Umbilical cord (tissue), 2 donors: ENCODE measurements at places on chromosomes 12 and 14. TPM values are rescaled to one million over a fixed set of nuclear protein-coding genes. Genes with fewer than 3 reads are reported as not detected.

TAS2R7 gene
- 2.9 TPM for total RNA-seq

- no peak for DNase-seq
Observed at GRCh38 chr14:62445570-62445969, 599.7 kb downstream of the KCNH5 start.

DNA sequence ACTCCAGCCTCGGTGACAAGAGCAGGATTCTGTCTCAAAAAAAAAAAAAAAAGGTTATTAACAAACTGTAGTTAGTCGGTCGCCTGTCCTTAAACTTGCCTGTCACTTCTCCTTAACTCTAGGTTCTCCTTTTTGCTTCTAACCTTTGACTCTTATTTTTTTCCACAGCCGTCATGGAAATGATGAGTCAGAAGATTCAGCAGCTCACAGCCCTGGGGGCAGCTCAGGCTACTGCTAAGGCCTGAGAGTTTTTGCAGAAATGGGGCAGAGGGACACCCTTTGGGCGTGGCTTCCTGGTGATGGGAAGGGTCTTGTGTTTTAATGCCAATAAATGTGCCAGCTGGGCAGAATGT is 418 bp upstream of the MYG1 start:
- DNase-seq: peak; percentile 71

DNA sequence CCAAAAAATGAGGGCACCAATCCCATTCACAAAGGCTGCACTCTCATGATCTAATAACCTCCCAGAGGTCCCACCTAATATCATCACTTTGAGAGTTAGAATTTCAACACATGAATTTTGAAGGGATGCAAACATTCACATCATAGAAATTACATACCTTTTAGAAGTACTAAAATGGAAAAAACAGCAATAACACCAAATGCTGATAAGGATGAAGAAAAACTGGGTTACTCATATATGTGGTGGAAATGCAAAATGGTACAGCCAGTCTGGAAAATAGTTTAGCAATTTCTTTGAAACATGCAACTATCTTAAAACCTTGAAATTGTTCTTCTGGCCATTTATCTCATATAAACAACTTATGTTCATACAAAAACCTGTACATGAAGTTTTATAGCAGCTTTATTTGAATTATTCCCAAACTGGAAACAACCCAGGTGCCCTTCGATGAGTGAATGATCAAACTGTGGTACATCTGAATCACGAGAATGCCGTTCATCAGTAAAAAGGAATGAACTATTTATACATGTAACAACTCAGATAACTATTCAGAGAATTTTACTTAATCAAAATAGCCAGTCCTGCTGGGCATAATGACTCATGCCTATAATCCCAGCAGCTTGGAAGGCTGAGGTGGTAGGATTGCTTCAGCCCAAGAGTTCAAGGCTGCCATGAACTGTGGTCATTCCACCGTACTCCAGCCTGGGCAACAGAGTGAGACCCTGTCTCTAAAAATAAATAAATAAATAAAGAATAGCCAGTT is 109.4 kb upstream of the SSTR1 start:
- DNase-seq: no peak

GRCh38 chr14:95511687-95512086 is 4.8 kb downstream of the SYNE3 start:
- no peak for DNase-seq

DNA sequence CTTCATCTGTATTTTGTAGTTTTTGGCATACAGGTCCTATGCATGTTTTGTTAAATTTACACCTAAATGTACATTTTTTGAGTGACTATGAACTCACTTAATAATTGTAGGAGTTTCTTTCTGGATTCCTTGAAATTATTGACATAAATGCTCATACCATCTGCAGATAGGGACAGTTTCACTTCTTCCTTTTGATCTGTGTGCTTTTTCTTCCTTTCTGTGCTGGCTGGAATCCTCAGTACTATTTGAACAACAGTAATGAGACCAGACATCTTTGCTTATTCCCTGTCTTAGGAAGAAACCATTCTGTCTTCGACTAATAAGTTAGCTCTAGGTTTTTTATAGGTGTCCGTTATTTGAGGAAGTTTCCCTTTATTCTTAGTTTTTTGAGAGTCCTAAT is 110.3 kb downstream of the ADGRD1 start:
- DNase-seq: no peak

RPS6KL1 gene
- total RNA-seq: 21.4 TPM

DNA sequence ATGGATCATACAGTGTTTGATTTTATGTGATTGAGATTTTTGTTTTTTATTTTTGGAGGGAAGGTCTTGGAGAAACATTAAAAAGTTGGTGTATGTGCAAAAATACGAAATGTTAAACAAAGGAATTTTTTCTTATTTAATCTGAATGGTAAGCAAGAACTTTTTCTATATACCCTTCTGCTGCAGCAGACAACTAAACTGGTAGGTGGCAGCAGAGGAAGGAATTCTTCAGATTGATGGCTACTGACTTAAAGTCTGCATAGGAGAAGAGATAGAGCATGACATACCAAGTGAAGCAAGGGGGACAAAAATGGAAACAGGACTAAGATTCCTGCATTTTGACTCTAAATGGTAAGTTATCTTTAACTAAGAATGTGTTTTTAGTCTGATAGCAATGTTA is 42.0 kb upstream of the A2ML1 start:
- peak; percentile 59 for DNase-seq

DNA sequence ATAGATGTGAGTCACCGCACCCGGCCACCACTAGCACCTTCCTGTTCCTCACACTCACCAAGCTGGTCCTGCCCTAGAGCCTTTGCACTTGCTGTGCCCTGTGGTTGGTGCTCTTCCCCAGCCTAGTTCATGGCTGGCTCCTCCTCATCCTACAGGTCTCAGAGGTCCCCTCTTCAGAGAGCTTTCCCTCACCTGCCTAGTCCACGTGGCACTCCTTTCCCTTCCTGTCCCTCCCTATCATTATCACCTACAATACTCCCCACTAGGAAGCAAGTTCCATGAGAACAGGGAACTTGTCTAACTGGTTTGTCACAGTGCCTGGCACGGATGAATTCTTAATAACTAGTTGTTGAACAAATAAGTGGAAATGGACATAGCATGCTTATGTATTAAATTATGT is 24.0 kb upstream of the TMED10 start:
- DNase-seq: peak; percentile 62

WIF1 gene
- 7.2 TPM for total RNA-seq

- no peak for DNase-seq
Observed at GRCh38 chr12:62512901-62513300, 46.3 kb downstream of the MON2 start.

GRCh38 chr12:28543021-28543890 is 353.0 kb downstream of the CCDC91 start:
- no peak for DNase-seq

C12orf57 gene
- total RNA-seq: 228 TPM

- DNase-seq: no peak
Observed at GRCh38 chr14:99645545-99646505, 896 bp downstream of the HHIPL1 start.

DNA sequence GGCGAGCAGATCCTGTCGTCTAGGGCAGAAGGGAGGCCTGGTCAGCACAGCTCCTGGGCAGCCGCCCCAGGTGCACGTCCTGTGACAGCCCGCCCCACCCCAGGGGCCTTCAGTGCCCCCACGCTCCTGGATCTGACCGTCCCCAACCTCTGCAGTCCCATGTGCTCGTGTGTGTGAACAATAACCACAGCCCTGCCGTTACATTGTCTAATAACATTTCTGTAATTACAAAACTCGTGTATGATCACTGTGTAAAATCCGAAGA is 39.8 kb downstream of the CHGA start:
- no peak for DNase-seq

KRT72 gene
- 1.2 TPM for total RNA-seq

- no peak for DNase-seq
Observed at GRCh38 chr12:47868041-47868440, 36.8 kb downstream of the VDR start.

DNA sequence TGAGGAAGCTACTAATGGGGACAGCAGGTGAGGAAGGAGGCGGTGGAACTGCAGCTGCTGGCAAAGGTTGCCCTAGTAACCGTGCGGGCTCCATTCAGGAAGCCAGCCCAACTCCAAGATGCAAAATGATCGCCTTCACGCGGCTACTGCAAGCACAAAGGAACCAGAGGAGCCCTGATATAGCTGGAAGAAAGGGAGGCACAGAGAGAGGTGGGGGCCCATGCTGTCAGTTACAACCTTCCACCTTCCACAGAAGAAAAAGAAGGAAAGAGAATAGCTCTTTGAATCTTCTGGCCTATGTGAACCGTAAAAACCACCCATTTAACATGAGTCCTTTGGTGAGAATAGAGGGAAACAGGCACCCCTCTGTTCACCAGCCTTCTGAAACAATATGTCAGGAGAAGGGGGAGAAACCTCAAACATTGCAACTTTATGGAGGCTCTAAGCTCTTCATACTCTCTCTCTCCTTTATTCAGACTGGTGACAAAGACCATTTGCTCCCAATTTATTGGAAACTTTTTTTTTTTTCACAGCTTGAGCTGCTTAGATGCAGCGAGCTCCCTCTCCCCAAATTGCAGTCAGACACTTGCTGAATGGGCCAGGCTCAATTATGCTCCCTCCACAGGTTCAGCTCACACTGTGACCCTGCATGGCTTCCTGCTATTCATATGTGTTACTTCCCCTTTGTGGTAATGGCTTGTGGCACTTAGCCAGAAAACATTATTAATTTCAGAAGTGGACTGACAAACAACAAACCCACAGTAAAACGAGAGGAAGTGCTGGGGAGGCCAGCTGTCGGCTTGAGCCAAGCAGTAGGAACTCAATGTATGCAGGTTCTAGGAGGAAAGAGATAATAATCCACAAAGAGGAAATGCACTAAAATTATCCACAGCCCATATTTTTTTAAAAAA is 6.2 kb downstream of the DUSP6 start:
- DNase-seq: peak; percentile 78

SLC7A8 gene
- 25.0 TPM for total RNA-seq

OTOGL gene
- total RNA-seq: 3.1 TPM

GRCh38 chr12:105575235-105575634 is 244.7 kb downstream of the C12orf75 start:
- DNase-seq: no peak

LALBA gene
- not detected for total RNA-seq

SLC6A15 gene
- 13.7 TPM for total RNA-seq

C12orf54 gene
- not detected for total RNA-seq

DNA sequence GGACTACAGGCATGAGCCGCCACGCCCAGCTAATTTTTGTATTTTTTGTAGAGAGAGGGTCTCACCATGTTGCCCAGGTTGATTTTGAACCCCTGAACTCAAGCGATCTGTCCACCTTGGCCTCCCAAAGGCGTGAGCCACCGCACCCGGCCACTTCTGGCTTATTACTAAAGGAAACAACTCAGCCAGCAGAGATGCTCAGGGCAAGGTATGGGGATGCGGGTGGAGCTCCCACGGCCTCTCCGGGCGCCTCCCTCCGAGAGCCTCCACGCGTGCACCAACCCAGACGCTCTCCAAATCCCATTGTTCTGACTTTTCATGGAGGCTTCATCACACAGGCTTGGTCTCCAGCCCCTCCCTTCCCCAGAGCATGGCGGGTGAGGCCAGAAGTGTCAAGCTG is 6.1 kb upstream of the GPR132 start:
- no peak for DNase-seq

DNA sequence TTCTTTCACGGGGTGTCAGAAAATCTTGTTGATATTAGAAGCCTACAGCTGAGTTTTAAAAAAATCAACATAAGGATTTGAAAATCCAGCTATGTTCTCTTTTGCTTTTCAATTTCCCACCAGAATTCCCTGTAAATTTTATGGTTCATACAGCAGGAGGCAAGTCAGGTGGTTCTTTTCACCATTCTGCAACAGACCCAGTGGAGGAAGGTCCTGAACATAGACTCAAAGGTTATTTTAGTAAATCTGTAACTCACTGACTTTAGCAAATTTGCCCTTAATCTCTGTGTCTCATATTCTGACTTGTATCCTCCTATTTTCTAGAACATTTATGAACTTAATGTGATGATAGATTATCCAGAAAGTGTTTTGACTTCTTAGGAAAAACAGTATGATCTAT is 235.4 kb upstream of the E2F7 start:
- no peak for DNase-seq

- no peak for DNase-seq
Observed at GRCh38 chr12:30525171-30525570, 170.5 kb downstream of the IPO8 start.

DNA sequence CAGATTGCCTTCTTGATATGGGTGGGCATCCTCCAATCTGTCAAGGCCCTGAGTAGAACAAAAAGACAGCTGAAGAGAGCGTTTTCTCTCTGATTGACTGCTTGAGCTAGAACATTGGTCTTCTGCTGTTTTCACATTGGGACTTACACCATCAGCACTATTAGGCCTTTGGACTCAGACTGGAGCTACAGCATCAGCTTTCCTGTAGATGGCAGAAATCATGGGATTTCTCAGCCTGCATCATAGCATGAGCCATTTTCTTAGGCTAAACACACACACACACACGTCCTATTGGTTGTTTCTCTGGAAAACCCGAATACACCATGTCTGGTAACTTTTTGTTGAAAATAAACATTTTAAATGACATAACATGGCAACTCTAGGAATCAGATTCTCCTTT is 15.8 kb upstream of the PPM1A start:
- no peak for DNase-seq
